Cortex of kidney (tissue), 1 donor: ENCODE measurements at places on chromosomes 1 and 21.

GRCh38 chr1:88595355-88596002 is 88.6 kb upstream of the PKN2 start:
- DNase-seq, result no peak

DNA sequence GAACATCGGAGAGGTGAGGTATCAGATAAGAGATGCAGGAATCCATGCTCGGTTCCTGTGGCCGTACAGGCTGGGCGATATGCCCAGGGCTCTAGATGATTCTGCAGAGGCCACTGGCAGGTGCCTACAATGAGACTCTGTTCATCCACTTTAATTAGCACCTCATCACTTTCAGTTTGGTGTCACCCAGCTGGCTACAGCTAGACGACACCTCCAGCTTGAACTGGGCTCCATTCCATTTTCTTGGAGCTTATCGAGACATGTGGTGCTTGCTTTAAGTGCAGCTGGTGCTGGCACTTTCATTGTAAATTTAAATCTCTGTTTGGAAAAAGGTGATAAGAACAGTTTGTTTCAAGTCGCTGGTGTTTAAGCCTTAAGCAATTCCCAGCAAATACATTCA is 322.5 kb upstream of the ADGRL2 start:
- DNase-seq, result no peak

DNA sequence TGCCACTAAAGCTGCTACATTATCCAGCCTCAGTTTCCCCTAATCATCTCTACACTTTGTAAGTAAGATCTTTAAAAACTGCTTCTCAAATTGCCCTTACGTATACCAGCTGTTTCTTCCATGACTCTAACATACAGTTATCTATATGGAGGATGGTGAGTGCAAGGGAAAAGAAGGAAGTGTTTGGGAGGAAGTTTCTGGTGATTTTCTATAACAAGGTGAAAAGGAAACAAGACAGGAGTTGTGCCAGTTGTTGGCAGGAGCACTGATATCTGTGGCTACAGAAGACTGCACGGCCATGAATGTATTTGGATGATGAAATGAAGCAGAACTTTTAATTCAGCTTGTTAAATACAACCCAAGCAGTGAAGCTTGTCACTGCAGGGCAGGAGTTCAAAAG is 32.3 kb upstream of the NHLH2 start:
- DNase-seq, result no peak

DNA sequence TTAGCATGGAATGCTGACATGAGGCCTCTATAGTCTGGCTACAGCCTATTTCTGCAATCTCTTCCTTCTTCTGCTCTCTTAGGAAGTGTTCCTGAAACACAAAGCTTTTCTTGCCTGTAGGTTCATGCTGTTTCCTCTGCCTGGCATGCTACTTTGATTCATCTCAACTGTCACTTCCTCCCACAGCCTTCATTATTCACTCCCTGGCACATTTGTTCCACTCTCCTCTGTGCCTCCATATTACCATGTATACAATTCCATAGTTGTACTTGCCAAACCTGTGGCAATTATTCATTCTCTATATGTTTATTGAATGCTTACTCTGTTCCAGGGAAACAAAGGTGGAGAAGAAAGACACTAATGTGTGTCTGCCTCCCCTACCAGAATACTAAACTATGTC is 210.2 kb downstream of the LRRC7 start:
- no peak for DNase-seq

DNA sequence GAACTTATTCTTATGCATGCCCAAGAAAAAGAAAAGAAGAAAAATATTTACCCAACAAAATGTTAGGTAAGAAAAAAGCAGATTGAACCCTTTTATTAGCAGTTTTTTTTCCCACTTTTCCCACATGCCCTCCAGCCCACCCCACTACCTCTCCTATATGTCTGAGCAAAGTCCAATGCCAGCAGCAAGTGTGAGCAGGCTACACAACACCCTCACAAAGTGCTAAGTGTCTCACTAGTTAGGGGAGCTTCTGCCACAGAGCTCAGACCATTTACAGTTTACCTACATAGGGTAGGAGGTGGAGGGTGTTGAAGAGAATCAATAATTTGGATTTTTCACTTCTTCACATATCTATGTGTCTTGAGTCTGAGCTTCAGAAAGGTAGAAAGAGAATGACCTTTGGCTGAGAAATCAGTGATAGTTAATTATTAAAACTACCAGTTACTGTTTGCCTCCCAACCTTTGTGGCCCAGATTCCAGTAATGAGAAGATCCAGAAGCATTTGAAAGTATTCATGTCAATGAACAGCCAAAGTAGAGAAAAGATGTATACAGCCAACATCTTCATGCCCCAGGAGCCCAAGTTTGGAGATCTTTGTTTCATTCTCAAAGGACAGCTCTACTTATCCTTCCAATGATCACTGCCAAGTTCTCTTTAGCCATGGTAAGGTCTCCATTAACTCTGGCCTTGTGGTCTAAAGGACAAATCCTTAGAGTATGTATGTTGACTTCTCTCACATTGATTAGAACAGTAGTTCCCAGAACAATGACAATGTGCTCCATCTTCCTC is 26.2 kb downstream of the OR10J5 start:
- DNase-seq, result no peak

DNA sequence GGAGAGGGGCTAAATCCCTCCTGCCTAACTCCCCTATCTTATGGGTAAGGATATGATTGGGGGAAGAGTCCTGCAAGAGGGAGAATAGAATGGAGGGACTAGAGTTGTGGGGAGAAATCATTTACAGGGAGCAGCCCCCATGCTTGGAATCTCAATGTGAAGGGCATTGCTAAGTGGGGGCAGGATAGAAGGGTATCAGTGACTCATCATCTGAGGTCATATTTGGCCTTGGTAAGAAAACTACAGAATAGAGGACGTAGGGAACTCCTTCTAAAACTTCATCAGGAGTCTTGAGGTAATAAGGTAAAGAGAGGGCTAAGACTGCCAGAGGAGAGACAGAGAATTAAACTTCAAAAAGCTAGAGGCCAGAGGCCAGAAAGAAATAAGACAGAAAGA is 487 bp downstream of the HJV start:
- no peak for DNase-seq

DNA sequence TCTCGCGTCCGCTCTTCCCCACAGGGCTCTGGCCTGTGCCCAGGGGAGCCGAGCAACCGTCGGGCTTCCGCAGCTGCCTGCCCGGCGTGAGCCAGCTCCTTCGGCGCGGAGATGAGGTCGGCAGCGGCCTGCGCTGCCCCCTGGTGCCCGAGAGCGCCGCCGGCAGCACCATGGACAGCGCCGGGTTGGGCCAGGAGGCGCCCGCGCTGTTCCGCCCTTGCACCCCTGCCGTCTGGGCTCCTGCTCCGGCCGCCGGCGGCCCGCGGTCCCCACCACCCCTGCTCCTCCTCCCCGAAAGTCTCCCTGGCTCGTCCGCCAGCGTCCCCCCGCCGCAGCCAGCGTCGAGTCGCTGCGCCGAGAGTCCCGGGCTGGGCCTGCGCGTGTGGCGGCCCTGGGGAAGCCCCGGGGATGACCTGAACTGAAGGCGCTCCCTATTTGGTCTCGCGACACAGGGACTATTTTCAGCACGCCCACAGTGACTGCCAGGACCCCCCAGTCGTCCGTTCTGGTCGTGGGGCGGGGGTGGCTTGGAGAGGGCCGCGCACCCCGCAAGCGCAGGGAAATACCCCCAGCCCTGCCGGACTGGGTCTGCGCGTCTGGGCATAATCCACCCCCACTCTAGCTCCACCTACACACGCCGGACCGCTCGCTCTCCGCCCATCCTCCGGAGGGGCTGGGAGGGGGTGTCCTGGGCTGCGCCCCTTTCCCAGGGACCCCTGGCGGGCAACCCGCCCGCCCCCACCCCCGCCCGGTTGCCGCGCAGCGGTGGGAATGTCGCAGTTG is 1.3 kb downstream of the HES3 start:
- no peak for DNase-seq

DNA sequence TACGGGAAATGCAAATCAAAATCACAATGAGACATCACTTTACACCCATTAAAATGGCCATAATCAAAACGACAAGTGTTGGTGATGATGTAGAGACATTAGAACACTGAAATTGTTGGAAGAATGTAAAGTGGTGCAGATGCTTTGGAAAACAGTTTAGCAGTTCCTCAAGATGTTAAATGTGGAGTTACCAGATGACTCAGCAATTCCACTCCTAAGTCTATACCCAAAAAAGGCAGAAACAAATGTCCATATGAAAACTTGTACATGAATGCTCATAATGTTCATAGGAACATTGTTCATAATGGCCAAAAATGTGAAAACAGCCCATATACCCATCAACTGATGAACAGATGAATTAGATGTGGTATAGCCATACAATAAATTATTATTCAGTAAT is 267.4 kb downstream of the KCNH1 start:
- DNase-seq, result no peak

- no peak for DNase-seq
Observed at GRCh38 chr1:176879784-176880620, 284.5 kb downstream of the ASTN1 start.

DNA sequence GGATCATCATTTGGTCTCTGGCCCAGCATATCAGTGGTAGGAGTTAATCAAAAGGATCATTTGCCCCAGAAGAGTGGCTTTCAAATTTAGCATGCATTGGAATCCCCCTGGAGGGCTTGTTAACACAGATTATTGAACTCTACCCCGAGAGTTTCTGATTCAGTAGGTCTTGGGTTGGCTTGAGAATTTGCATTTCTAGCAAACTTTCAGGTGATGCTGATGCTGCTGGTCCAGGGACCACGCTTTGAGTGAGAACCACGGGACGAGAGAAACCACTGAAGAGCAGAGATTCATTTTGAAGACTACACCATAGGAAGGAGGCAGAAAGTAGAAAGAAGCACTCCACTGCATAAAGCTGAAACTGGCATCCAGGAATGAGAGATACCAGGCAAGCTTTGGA is 81.3 kb upstream of the DUSP10 start:
- no peak for DNase-seq

- DNase-seq, result no peak
Observed at GRCh38 chr1:15836772-15837669, 10.5 kb upstream of the SPEN start.

- DNase-seq, result no peak
Observed at GRCh38 chr1:244760471-244760870, 75.0 kb upstream of the COX20 start.

GRCh38 chr1:37036667-37037053 is 2.3 kb upstream of the GRIK3 start:
- DNase-seq, result no peak

DNA sequence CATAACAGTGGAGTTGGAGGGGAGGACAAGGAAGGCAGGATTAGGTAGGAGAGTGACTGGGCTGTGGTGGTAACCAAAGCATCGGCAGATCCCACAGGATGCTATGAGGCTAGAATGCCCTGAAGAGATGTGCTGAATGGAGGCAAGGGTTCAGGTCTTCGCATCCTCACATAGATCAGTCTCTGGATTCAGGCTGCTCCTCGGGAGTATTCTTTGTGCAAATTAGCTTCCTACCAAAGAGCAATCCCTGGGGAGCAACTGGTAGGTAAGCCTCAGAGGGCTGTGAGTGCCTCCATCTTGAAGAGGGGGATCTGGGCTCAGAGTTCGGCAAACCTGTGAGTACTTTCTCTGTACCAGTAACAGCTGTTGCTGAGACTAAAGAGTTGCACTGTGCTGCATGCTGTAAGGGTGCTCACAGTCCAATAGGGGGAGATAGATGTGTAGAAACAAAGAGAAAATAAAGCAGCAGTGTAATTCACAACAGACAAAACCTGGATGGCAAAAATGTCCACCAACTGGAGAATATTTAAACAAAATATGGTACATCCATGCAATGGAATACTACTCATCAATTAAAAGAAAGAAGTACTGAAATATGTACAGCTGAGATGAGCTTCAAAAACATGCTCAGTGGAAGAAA is 322.4 kb upstream of the DEPDC1 start:
- no peak for DNase-seq

DNA sequence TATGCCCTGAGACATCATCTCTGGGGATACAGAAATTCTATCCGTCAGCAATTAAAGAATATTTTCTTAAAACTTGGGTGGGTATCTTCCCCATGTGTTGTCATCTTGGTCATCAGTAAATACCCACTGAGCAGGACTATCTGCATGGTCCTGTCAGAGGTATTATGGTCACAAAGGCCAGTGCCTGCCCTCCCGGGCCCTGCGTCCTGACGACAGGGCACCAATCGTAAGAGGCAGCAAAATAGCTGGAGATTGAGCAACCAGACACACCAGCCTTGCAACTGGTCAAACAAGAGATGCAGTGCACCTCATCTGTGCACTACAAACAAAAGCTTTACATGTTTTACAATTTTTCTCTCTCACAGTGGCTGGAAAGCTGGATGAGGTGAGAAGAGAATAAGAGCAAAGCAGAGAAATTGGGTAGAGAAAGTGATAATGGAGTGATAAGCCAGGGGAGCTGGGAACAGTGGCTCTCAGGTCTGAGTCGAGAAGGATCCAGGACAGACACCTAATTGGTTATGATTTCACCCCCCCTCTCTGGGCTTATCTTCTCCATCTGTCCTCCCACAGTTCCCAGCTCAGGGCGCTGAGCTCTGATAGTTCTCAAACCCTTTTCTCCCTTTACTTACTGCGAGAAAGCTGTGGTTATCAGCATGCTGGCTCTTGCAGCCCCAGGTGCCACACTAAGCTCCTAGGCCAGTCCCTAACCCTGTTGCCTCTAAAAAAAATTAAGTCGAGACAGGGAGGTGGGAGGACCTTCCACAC is 8.8 kb upstream of the SRP9 start:
- no peak for DNase-seq

DNA sequence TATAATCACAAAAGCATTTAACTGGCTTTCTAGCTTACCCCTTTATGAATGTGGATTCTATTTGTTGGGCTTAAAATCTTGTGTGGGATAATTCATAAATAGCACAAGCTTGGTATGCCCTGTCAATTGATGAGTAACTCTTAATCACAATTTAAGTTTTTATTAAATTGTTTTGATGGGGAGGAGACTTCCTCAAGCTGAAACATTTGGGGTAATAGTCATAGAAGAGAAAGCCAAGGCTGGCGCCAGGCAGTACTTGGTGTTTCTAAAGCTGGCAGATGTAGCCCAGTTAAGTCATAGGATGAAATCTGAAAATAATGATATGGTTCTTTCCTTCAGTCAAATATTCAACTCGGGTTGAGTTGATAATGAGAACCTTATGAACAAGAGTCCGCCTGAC is 167.2 kb downstream of the FMN2 start:
- no peak for DNase-seq

GRCh38 chr21:15749861-15750159 is 20.0 kb downstream of the USP25 start:
- DNase-seq, result no peak

- DNase-seq, result no peak
Observed at GRCh38 chr1:160219062-160219929, 14.1 kb downstream of the PEA15 start.

GRCh38 chr1:155051342-155051776 is 243 bp downstream of the ADAM15 start:
- no peak for DNase-seq
